Tibial nerve (tissue), 4 donors: ENCODE measurements at places on chromosomes 11 and 22. TPM values are rescaled to one million over a fixed set of nuclear protein-coding genes. Genes with fewer than 3 reads are reported as not detected.
A peak's percentile ranks its signal among the peaks of the same experiment; 100 is the strongest.

DNA sequence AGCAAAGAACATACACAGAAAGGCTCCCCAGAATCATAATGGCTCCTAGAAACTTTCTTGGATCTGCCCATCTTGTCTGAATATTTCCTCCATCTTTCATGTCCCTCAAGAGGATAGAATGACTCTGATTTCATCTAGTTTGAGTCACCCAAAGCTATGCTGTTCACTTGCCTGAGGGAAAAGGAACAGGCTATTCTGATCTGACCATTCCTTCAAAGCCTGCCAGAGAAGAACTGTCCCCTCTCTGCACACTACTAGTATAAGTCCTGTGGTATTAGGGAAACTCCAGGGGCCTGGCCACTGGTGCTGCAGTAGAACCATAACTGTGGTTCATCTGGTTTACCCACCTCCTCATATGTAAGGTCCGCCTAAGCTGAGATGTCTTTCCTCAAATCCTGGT lies 2.4 kb upstream of the PATE1 start:
- H3K4me3 ChIP-seq: no peak overlapping the region
- no peaks in the 10 kb centered on the region for H3K27me3 ChIP-seq
- no peak for DNase-seq

GRCh38 chr11:84419616-84420015 lies 1133.4 kb upstream of the CCDC90B start:
- no peak overlapping the region for H3K27ac ChIP-seq
- no peaks in the 10 kb centered on the region for H3K36me3 ChIP-seq
- no peak overlapping the region for H3K4me3 ChIP-seq
- no peaks in the 10 kb centered on the region for H3K4me1 ChIP-seq
- H3K27me3 ChIP-seq: no peaks in the 10 kb centered on the region

Gene OR10A2
- not detected for total RNA-seq

Gene VSIG10L2
- not detected for total RNA-seq

GRCh38 chr22:49035818-49036457 lies 791.7 kb downstream of the BRD1 start:
- no peaks in the 10 kb centered on the region for H3K36me3 ChIP-seq
- no peak for DNase-seq
- no peaks in the 10 kb centered on the region for H3K4me1 ChIP-seq

- H3K4me1 ChIP-seq: peaks cover 58% of the 10 kb centered on the region
- no peak for DNase-seq
Observed at GRCh38 chr22:27311698-27312550, 489.6 kb downstream of the MN1 start.

- no peak overlapping the region for H3K4me3 ChIP-seq
- no peak for DNase-seq
- no peak overlapping the region for H3K27ac ChIP-seq
- no peaks in the 10 kb centered on the region for H3K36me3 ChIP-seq
- no peaks in the 10 kb centered on the region for H3K27me3 ChIP-seq
Observed at GRCh38 chr11:83611031-83611430, 324.9 kb upstream of the CCDC90B start.

Gene C11orf87
- not detected for total RNA-seq

- H3K4me3 ChIP-seq: no peak overlapping the region
- no peaks in the 10 kb centered on the region for H3K36me3 ChIP-seq
Observed at GRCh38 chr22:25929321-25929878, 187.4 kb downstream of the MYO18B start.

DNA sequence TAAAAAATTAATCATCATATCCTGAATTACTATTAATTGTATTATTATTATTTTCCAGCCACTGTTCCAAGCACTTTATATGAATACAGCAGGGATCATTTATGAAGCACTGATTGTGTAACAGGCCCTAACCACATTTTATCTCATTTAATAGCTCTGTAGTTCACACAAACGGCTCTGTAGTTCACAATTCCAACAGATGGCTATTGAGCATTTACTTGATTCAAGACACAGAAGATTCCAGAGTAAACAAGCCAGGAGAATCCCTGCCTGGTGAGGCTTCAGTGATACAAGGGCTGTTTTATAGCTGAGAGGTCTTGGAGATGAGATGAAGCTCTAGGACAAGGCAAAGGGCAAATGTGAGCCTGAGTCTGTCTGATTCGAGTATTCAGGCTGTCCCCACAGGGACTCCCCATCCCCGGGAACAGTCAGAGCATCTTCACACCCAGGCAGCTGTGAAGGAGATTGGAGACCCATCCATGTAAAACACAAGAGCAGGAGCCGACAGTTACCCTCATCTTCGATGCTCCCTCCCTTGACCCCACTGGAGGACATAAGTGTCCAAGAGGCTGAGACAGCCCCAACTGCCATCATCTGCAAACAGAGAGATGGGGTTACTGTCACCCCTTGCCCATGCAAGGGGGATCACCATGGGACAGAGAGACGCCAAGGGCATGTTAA lies 222.5 kb downstream of the MN1 start:
- H3K27me3 ChIP-seq: peaks cover 5% of the 10 kb centered on the region
- H3K4me3 ChIP-seq: no peak overlapping the region
- H3K36me3 ChIP-seq: no peaks in the 10 kb centered on the region
- DNase-seq: peak; percentile 11

DNA sequence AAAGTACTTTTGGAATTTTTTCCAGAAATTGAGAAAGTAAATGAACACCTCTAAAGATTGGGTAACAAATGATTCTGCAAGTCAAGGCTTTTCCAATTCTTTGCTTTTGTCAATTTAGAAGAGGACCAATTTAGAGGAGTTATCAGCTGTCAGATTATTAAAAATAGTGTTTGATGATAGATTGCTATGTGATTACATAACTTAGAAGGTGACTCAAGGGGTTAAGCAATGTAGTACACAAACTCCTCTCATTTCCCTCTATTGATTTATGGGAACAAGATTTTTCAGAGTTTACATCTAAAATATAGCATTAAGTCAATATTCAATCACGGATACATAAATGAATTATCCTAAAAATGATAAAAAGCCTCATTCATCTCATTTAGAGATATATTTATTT lies 70.3 kb downstream of the INSC start:
- no peak overlapping the region for H3K4me3 ChIP-seq
- no peaks in the 10 kb centered on the region for H3K27me3 ChIP-seq
- no peak overlapping the region for H3K27ac ChIP-seq
- DNase-seq: no peak
- peaks cover 3% of the 10 kb centered on the region for H3K36me3 ChIP-seq

- H3K27ac ChIP-seq: no peak overlapping the region
- H3K36me3 ChIP-seq: no peaks in the 10 kb centered on the region
- H3K4me1 ChIP-seq: no peaks in the 10 kb centered on the region
- DNase-seq: no peak
- H3K27me3 ChIP-seq: no peaks in the 10 kb centered on the region
- H3K4me3 ChIP-seq: no peak overlapping the region
Observed at GRCh38 chr11:122516686-122517085, 138.8 kb upstream of the UBASH3B start.

DNA sequence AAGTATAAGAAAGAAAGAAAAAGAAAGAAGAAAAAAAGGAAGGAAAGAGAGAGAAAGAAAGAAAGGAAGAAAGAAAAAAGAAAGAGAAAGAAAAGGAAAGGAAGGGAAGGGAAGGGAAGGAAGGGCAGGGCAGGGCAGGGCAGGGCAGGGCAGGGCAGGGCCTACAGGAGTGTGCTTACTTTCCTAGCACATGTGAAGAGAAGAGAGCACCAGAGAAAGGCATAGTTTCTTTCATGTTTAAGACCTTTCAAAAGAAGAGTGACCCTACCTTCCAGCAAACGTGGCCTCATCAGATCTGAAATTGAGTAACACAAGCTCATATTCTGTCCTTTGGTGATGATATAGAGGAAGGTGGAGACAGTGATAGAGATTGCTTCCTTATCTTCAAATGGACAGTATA lies 899.3 kb upstream of the RAG2 start:
- H3K36me3 ChIP-seq: no peaks in the 10 kb centered on the region
- no peak for DNase-seq
- no peak overlapping the region for H3K27ac ChIP-seq

Gene HDHD5
- total RNA-seq: 51.3 TPM

GRCh38 chr22:39205344-39206021 lies 39.3 kb downstream of the PDGFB start:
- no peak overlapping the region for H3K27ac ChIP-seq
- peaks cover 5% of the 10 kb centered on the region for H3K4me1 ChIP-seq

Gene PKP3
- total RNA-seq: 4.6 TPM

Gene DDIAS
- 0.84 TPM for total RNA-seq

GRCh38 chr22:25992331-25992730 lies 176.9 kb upstream of the SEZ6L start:
- H3K27ac ChIP-seq: no peak overlapping the region
- no peaks in the 10 kb centered on the region for H3K27me3 ChIP-seq
- H3K4me3 ChIP-seq: no peak overlapping the region
- H3K36me3 ChIP-seq: no peaks in the 10 kb centered on the region
- DNase-seq: no peak
- H3K4me1 ChIP-seq: no peaks in the 10 kb centered on the region

Gene APOL5
- not detected for total RNA-seq

DNA sequence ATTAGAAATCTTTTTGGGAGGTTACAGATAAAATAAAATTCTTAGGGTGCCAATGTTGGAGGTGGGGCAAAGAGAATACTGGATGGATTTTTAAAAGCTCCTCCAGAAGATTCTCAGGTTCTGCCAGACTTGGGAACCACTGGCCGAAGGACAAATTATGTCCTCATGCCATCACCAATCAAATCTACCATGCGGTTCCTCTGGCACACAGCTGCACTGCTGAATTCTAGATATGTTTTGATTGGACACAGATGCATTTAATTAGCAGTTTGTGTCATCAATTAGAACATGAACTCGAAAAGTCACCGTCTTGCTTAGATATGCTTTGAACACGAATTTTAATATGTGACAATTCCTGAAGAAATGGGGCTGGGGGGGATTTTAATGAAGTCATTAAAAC lies 1269.2 kb downstream of the LRRC4C start:
- H3K4me1 ChIP-seq: no peaks in the 10 kb centered on the region
- H3K36me3 ChIP-seq: no peaks in the 10 kb centered on the region
- no peak overlapping the region for H3K4me3 ChIP-seq
- no peak overlapping the region for H3K27ac ChIP-seq

DNA sequence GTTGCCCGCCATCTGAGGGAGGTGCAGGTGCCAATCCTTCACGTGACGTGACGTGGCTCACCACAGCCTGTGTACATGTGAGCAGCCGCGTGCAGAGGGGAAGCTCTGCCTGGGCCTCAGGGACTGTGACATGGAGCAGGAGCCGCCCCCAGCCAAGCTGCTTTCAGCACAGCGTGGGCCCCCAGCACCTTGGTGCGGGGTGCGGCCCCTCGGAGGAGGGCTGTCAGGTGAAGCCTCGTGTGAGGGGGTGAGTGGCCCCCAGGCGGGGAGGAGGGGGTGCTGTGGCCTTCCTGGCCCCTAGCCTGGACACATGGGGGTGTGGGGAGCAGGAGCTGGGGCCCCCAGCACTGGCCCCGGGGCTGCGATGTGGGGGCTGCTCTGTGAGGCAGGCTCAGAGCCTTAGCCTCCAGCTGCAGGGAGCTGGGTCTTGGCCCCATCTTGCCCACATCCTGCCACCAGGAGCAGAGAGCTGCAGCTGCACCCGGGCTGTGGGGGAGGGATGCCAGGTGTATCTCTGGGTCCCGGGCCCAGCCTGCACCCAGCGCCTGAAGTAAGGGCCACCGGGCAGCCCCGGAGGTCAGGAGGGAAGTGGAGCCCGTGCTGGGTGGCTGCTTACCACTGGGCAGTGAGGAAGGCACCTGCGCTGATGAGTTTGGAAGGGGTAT lies at the start of gene ADORA2A:
Gene ADORA2A, plus strand, starts transcription at position 100 of the 665 bp plus-strand sequence. CDS start 5,806 bp downstream, outside the sequence.
- H3K27me3 ChIP-seq: no peaks in the 10 kb centered on the region
- H3K4me1 ChIP-seq: peaks cover 15% of the 10 kb centered on the region
- no peak within 1 kb of the TSS for H3K27ac ChIP-seq
- DNase-seq: no peak
- H3K4me3 ChIP-seq: no peak within 1 kb of the TSS

Gene PRRG4
- total RNA-seq: 26.7 TPM

- no peak overlapping the region for H3K4me3 ChIP-seq
- H3K27me3 ChIP-seq: no peaks in the 10 kb centered on the region
- DNase-seq: no peak
- H3K36me3 ChIP-seq: no peaks in the 10 kb centered on the region
Observed at GRCh38 chr11:113994077-113994954, 19.4 kb downstream of the HTR3A start.

GRCh38 chr22:46776876-46777608 lies 14.6 kb downstream of the TBC1D22A start:
- H3K4me1 ChIP-seq: peaks cover 52% of the 10 kb centered on the region
- peak overlapping the region; percentile 50 for H3K27ac ChIP-seq
- no peak for DNase-seq
- no peaks in the 10 kb centered on the region for H3K36me3 ChIP-seq
- H3K27me3 ChIP-seq: no peaks in the 10 kb centered on the region

DNA sequence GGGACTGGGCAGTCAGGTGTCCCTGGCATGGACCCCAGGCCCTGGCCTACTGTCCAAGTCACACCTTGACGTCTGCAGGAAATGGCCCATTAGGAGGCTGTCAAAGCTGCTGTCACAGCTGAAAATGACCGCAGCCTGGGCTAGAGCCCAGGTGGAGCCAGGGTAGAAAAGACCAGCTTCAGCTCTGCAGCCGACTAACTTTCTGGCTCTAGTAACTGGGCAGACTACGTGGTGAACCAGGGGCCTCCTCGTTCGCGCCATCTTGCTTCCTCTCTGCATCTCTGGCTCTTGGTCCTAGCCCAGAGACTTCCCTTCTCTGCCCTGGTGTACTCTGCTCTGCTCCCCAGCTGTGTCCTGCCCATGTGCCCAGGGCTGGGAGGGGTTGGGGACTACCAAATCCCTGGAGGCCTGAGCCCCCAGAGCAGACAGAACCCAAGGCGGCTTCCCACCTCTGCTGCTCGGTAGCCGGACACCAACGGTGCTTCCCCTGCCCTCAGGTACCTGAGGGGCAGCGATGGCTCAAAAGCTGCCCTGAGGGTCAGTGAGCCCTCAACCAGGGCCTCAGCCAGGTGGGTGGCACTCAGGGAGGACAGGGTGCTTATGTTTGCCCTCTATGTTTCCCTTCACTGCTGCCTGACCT lies 19.7 kb downstream of the SART1 start:
- DNase-seq: no peak
- no peak overlapping the region for H3K27ac ChIP-seq
- H3K4me3 ChIP-seq: no peak overlapping the region

Gene ANO1
- total RNA-seq: 1.7 TPM

GRCh38 chr11:655036-655726 lies 18.1 kb downstream of the DRD4 start:
- peaks cover 86% of the 10 kb centered on the region for H3K36me3 ChIP-seq
- H3K27me3 ChIP-seq: no peaks in the 10 kb centered on the region
- no peak for DNase-seq
- H3K27ac ChIP-seq: no peak overlapping the region
- H3K4me1 ChIP-seq: no peaks in the 10 kb centered on the region
- no peak overlapping the region for H3K4me3 ChIP-seq

GRCh38 chr11:12783765-12784164 lies 109.5 kb downstream of the TEAD1 start:
- DNase-seq: no peak

Gene ANO5
- 1.0 TPM for total RNA-seq

Gene APLNR
- 12.9 TPM for total RNA-seq

Gene JHY
- total RNA-seq: 13.4 TPM

Gene TANGO2
- 37.7 TPM for total RNA-seq

Gene DDX6
- total RNA-seq: 75.6 TPM
